ENCODE measurements at places on chromosomes 16 and 17.
A peak's percentile ranks its signal among the peaks of the same experiment; 100 is the strongest.

- DNase-seq, result peak; percentile 89
Measured at GRCh38 chr16:65745-66144, 6.7 kb downstream of the RHBDF1 start.

- no peak for DNase-seq
Measured at GRCh38 chr17:55354941-55355340, 66.7 kb downstream of the MMD start.

DNA sequence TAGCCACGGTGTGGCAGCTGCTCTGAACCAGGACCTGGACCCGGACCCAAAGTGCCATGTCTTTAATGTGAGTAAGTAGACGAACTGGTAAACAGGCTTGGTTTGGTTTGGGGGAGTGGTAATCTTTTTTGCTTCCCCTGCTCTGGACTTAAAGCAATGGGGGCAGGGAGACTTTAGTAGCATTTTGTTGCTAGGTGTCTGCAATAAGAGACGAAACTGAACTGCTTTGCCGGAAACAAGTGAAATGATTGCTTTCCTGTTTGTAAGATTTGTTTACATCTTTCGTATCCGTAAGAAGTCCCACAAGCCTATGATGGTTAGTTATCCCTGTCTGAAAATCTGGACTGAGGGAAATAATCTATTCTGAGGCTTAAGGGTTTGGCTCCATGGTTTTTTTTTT is 21.5 kb downstream of the PRCD start:
- no peak for DNase-seq

DNA sequence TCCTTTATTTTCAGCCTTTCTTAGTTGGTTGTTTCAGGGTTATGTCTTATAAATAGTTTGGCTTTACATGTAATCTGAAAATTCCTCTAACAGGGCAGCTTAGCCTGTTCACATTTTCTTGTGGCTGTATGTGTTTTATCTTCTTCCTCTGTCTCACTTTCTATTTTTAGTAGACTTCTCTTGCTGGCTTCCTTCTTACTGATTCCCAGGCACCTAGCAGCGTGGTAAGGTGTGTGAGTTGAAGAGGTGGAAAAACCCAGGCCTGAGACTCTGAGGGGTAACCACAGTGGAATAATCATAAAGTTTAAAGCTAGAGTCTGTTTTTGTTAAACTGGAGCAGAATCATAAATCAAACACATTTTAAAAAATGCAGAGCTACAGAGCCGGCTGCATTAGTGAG is 190.9 kb downstream of the LGALS9B start:
- no peak for DNase-seq

GRCh38 chr16:27778926-27779570 is 229.1 kb downstream of the KATNIP start:
- no peak for DNase-seq

DNA sequence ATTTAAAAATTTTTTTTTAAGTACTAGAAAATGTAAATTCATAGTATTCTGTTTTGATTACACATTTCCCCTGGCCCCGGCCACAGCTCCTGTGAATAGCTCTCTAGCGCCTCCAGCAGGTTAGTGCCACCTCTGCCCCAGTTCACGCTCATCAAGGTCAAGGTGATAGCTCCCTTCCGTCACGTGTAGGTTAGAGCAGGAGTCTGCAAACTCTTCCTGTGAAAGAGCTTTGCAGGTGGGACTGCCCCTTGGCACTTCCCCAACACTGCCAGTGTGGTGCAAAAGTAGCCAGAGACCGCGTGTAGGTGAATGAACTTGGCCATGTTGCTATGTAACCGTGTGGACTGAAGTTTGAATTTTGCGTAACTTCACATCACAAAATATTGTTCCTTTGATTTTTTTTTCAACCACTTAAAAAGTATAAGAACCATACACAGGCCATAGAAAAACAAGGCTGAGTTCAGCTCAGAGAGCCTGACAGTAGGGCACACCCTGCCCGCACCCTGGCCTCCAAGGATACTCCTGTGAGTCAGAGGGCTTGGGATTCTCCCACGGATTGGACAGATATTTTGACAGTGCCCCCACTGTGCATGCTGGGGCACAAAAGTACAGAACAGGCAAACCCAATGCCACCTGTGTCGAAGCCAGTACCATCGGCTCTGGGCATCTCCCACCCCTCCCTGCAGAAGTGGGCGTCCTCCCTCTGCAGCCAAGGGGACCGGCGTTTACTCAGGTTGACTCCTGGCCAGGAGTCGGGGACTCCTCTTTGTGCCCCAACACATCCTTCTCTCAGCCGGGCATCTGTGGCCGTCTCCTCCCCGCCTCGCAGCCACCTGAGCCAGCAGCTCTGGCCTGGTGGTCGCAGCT is 92.0 kb upstream of the CHMP6 start:
- peak; percentile 74 for DNase-seq

- DNase-seq, result no peak
Measured at GRCh38 chr17:72334205-72334604, 213.4 kb downstream of the SOX9 start.

DNA sequence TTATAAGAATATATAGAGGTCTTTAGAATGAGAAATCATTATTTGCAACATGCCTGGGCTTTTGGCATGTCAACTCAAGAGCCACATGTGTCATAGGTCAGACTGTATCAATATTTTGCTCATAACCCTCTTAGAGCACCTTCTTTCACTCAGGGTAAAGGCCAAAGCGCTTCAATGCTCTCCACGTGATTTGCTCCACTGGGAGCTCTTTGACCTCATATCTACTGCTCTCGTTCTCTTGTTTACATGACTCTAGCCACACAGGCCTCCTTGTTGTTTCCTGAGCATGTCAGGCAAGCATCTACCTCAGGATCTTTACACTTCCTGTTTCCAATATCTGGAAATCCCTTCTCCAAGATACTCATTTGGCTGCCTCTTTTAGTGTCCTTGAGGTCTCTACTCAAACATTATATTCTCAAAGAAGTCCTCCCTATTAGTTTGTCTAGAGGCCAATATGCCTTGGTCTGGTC is 148.4 kb downstream of the TOX3 start:
- no peak for DNase-seq

DNA sequence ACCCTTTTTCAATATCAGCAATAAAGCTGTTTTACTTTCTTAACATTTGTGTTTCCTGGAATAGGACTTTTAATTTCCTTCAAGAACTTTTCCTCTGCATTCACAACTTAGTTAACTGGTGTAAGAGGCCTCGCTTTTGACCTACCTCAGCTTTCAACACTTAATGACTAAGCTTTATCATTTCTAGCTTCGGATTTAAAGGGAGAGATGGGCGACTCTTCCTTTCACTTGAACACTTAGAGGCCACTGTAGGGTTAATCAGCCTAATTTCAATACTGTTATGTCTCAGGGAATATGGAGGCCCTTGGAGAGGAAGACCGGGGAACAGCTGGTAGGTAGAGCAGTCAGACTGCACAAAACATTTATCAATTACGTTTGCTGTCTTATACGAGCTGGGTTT is 4.7 kb downstream of the SYNRG start:
- no peak for DNase-seq

- peak; percentile 47 for DNase-seq
Measured at GRCh38 chr17:44556166-44556831, 985 bp upstream of the FZD2 start.

DNA sequence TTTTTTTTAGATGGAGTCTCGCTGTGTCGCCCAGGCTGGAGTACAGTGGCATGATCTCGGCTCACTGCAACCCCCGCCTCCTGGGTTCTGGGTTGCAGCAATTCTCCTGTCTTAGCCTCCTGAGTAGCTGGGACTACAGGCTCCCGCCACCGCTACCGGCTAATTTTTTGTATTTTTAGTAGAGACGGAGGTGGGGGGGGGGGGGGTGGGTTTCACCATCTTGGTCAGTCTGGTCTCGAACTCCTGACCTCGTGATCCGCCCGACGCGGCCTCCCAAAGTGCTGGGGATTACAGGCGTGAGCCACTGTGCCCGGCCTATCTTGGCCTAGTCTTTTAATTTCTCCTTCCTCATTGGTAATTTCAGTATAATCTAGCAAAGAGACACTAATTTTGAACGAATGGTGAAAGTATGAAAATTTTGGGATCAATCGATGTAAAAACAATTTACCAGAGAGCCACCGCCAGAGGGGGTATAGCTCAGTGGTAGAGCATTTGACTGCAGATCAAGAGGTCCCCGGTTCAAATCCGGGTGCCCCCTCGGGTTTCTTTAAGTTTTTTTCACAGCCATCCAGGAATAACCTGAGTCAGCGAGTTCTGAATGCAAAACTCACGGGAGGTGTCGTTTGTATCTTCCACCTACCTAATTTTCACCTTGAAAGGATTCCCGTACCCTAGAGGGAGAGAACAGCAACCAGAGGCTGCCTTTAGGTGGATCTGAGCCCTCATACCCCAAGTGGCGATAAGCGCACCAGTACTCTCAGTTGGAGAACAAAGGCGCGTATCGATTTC is 2.5 kb upstream of the LASP1 start:
- DNase-seq, result peak; percentile 87

- DNase-seq, result no peak
Measured at GRCh38 chr16:66511602-66512271, 38.2 kb downstream of the TK2 start.

DNA sequence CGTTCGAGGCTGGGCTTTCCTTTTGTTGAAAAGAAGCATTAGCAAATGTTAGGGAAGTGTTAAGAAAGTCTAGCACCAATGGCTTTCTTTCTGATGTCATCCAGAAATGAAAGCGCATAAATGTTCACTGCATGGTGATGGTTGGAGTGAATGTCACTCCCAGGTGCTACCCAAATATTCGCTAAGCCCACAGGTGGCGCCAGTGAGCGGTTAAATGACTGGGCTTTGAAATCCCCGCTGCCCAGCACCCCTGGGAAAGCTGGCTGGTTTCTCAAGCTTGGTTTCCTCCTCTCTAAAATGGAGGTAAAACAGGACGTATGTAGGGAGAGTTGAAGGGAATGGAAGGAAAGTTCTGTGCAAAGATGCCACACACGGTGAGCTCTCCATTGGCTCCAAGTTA is 104.4 kb downstream of the IRX5 start:
- peak; percentile 63 for DNase-seq
